ENCODE measurements at places on chromosomes 7 and 10. TPM values are rescaled to one million over a fixed set of nuclear protein-coding genes. Genes with fewer than 3 reads are reported as not detected.

GRCh38 chr7:84548366-84549365 lies 354.1 kb upstream of the SEMA3A start:
- no peak for DNase-seq

- DNase-seq, result no peak
These were observed 33.9 kb upstream of the CTTNBP2 start for GRCh38 chr7:117907049-117907640.

GRCh38 chr7:23811540-23811939 lies 101.5 kb downstream of the STK31 start:
- DNase-seq, result no peak

- DNase-seq, result no peak
These were observed 404.5 kb downstream of the PAXIP1 start for GRCh38 chr7:154598396-154598795.

The TLX1 gene
- not detected for total RNA-seq

DNA sequence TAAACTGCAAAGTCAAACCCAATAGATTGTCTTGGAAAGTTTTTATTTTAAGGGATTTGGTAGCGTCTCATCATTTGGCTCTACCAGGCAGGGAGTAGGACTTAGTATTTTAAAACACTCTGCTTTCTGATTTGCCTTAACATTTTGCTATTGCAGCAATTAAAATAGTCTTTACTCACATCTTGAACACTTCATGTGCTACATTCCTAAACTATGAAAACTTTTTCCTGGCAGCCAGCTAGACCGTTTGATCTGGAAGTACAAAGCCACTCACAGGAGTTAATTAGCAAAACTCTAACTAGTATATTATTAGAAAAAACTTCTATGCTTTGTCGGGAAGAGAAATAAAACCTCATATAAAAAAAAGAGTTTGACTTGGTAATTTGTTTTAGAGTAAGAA lies 111.4 kb downstream of the TFPI2 start:
- no peak for DNase-seq

The CYP26C1 gene
- total RNA-seq, result 0.12 TPM

DNA sequence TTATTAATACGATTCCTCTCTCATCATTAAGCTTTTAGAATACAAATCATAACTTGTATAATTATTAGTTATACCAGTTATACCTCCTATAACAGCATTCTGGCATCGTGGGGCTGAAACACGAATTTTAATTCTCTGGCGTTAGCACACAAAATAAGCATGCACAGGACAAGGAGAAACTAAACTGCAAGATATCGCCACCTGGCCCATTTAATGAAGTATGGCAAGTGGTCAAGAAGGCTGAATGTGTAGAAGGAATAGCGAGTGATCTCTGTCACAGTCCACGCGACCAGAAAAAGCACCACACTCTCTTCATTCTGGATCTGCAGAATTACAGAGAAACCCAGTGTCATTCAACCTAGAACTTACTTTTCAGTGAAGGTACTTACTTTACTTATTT lies 18.1 kb downstream of the HACD1 start:
- no peak for DNase-seq

The LLCFC1 gene
- total RNA-seq, result not detected

GRCh38 chr7:75640201-75640600 lies 98.5 kb downstream of the HIP1 start:
- no peak for DNase-seq

DNA sequence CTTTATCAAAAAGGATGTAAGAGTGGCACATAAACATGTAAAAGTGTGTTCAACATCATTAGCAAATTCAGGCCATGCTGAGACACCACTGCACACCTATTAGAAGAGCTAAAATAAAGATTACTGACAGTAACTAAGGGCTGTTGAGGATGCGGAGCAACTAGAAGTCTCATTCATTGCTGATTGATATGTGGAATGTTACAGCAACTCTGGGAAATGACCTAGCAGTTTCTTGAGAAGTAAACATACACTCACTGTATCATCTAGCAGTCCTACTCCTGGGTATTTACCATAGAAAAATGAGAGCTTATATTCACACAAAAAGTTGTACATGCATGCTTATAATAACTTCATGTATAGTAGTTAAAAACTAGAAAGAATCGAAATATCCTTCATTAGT lies 77.3 kb downstream of the CCSER2 start:
- DNase-seq, result no peak

The TMEM270 gene
- not detected for total RNA-seq

The CYP2W1 gene
- not detected for total RNA-seq

The UPK3B gene
- 1.6 TPM for total RNA-seq

The PLEKHS1 gene
- not detected for total RNA-seq

GRCh38 chr10:605632-606325 lies 83.7 kb downstream of the DIP2C start:
- no peak for DNase-seq

- DNase-seq, result no peak
These were observed 1083.9 kb downstream of the SORCS3 start for GRCh38 chr10:105725007-105725406.

DNA sequence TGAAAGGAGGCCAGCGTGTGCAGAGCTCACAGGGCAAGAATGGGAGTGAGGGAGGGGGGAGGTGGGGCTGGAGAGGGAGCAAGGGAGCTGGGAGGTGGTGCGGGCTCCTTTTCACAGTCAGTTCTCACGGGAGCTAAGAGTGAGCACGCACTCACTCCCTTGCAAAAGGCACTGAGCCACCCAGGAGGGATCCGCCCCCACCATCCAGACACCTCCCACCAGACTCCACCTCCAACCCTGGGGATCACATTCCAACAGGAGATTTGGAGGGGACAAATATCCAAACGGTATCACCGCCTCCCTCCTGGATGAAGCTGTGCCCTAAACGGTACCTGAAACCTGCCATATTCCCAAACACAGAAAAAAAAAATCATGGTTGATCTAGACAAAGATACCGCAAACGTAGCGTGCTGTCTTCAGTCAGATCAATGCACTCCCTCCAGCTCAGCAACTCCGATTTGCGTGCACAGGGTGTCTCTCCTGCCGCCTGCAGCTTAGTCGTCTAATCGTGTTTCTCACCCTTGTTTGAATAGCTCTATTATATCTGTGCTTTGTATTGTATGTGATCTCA lies 20.3 kb upstream of the PRKAG2 start:
- peak; percentile 23 for DNase-seq

- no peak for DNase-seq
These were observed 125.8 kb downstream of the ANKRD7 start for GRCh38 chr7:118350260-118350659.

The CFAP46 gene
- total RNA-seq, result 0.45 TPM

The R3HCC1L gene
- 15.4 TPM for total RNA-seq

The PTPN20 gene
- 0.71 TPM for total RNA-seq

GRCh38 chr7:114789161-114789560 lies 132.7 kb upstream of the MDFIC start:
- no peak for DNase-seq

GRCh38 chr7:19290968-19291367 lies 145.7 kb upstream of the FERD3L start:
- no peak for DNase-seq

- no peak for DNase-seq
These were observed 11.9 kb upstream of the HOXA13 start for GRCh38 chr7:27211764-27212204.

DNA sequence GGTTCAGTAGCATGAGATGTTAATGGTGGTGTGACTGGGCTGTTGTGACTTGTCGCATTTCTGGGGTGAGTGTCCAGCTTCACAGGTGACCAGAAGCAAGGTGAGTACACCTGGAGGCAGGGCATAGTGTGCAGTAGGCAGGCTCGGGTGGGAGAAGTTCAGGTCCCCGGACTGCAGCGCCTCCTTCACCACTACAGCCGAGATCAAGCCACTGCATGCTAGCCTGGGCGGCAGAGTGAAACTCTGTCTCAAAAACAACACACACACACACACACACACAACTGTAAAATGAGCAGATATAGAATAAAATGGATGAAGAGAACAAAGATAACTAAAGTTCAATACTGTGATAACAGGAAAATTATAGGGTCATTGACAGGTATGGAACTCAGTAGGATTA lies 11.1 kb upstream of the PARD3 start:
- DNase-seq, result no peak

The RNF133 gene
- total RNA-seq, result not detected

The SERPINE1 gene
- total RNA-seq, result 0.27 TPM

DNA sequence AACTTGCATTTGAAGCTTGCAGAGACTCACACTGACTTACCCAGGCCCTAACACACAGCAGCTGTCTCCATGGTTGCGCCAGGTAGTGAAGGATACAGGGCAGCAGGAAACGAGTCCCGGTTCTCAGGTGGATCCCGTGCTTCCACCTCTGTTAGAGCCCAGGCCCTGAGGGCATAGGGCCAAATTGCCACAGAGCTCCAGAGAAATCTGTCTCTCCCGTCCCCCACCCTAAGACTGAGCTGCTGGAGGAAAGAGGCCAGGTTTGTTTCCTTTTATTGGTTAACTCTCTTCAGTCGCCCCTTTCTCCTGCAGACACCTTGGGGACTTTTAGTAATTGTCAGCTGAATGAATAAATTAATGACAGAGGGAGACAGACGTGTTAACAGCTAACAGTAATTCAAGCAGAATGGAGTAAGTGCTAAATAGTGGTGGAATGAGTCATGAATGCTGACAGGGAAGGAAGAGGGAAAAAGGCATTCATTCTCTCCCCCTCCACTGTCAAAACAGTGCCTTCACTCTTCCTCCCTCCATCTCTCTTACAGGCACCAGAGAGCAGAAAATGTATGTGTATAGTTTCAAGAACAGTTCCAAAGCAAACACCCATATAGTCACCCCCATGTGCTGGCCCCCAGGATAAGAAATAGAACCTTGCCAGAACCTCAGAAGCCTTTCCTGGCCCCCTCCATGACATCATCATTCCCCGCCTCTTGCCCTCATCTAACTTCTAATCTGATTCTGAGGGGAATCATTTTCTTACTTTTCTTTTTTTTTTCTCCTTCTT lies 16.8 kb upstream of the DLG5 start:
- no peak for DNase-seq

DNA sequence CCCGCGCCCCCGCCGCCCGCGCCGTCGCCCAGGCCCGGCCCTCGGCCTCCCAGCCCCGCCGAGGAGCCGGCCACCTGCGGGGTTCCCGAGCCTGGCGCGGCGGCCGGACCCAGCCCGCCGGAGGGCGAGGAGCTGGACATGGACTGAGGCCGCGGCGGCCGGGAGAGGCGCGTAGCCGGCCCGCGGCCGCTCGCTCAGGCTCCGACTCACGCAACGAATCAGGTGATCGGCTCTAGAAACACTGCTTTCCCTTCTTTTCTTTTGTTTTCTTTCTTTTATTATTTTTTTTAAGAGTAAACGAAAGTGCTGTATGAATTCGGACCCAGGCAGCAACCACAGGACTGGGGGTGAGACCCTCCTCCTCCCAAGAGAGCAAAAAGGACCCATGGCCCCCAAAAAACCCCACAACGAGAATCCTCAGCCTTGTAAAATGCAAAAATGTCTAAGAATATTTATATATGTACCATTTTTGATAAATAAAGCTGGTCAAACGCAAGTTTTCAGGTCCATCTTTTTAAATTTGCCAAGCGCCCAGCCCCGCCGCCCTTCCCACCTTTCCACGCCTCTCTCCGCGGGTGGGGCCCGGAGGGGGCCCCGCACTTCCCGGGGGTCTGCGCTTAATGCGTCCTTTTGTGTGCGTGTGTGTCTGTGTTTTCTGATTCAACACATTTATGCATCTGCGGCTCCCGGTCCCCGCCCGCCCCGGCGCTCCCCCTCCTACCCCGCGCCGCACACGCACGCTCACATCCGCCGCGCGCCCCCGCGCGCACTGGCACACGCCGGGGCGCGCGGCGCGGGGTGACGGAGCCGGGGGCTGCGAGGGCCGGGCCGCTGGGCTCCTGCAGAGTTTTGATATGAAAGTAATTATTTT lies 4.4 kb downstream of the UNCX start:
- DNase-seq, result no peak

The WBP1L gene
- 15.7 TPM for total RNA-seq

DNA sequence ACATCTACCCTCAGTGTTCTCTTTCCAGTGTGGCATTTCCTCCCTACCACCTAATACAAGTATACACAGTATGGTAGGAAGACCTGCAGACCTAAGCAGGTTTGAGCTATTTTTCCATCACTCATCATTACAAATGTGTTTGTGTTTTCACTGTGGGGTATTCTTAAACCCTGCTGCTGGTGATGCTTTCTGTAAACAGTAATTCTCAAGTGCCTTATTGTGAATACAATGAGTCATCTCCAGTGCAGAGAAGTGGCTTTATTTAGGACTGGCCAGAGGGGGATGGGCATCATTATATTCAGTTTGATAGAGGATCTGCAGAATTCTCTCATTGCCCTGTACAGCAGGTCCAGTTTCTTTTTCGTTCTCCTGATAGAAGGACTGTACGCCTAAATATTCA lies 63.7 kb downstream of the GRM8 start:
- DNase-seq, result no peak

The ACBD5 gene
- 16.0 TPM for total RNA-seq

DNA sequence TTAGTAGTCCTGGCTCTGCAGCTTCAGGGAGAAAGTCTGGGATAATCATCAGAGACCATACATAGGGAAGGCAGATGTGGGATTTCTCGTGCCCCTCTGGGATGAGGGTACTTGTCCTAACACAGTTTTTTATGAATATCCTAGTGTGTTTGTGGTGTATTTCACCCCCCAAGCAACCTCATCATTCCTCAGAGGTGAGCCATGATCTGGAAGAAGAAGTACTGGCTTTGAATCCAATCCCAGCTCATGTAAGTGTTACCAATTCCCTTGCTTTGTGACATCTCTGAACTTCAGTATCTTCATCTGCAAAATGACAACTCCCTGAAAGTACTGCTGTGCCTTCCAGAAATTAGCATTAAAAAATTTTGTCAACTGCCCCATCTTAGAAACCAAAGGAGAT lies 347.5 kb upstream of the ZMIZ1 start:
- DNase-seq, result no peak

All from activated naive CD4-positive, alpha-beta T cell treated with anti-CD3 and anti-CD28 coated beads, Interleukin-2, amount 50 U/mL, for 72 hours (primary cell).